ENCODE measurements at places on chromosomes 2 and 18. TPM values are rescaled to one million over a fixed set of nuclear protein-coding genes. Genes with fewer than 3 reads are reported as not detected.

- DNase-seq: no peak
Observed at GRCh38 chr18:13387855-13388548, 169.4 kb downstream of the LDLRAD4 start.

ZNF804A gene
- polyA plus RNA-seq: 0.12 TPM

HSBP1L1 gene
- 22.2 TPM for polyA plus RNA-seq

DNA sequence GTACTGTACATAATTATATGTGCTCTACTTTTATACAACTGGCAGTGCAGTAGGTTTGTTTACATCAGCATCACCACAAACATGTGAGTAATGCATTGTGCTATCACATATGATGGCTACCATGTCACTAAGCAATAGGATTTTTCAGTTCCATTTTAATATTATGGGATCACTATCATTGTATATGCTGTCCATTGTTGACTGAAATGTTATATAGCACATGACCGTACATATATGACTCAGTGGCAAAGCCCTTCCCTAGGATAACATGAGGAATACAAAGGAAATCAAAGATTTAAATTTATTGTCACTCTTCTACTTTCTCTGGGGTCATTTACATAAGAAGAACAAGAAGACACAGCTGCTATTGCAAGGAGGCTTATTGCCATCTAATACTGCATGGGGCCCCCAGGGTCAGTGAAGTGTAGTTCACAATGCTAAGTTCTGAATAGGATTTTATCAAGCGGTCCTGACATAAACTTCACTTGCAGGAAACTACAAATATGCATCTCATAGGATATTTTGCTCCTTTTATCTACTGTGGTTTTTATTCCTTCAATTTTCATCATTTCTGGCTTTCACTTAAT, 21.8 kb downstream of the PDE1A start:
- no peak for DNase-seq

DNA sequence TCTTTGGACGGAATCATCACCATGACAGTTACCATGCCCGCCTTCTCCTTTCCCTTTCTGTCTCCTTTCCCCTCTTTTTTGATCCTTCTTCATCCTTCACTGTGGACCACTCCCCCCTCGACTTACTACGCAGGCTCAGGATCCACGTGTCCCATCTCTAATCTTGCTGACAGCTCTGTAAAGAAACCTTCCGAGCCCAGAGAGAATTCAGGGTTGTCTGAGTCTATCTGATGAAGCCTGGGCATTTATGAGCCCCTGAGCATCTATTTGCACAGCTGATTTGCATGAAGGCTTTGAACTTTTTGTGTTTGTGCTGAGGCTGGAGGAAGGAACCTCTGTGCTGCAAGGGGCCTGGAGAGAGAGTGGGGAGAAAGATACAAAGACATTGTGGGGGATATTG, 50.7 kb downstream of the CIB4 start:
- no peak for DNase-seq

GRCh38 chr2:219434718-219435525, at the start of gene SPEG:
TSS of gene SPEG (plus strand) at chr2:219434843. CDS start at chr2:219434978, 135 bp downstream.
- no peak for DNase-seq

DLX1 gene
- polyA plus RNA-seq: 0.20 TPM

DNA sequence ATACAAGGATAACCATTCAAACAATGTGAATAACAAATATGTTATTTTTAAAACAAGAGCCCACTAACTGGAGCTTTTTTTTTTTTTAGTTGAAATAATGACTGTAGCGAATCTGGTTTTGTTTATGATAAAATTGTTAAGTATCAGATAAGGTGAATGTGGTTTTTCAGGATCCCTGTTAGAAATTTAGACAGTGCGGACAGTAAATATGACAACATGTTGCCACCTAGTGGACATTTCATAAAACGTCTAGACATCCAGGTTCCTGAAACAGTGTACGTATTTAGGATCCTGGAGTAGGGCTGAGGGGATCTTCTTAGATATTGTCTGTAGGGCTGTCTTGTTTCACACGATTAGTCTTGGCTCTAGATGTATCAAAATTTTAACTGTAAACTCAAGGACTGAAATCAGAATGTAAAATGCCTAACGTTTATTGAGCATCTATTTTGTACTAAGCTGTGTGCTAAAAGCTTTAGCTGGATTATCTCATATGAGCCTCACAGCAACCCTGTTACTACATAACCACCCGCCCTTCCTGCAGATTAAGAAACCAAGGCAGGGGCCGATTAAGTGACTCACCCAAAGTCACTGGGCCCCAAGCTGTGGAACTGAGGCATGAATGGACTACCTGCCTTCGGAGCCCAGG, 23.9 kb upstream of the CCDC68 start:
- peak; percentile 48 for DNase-seq

DNA sequence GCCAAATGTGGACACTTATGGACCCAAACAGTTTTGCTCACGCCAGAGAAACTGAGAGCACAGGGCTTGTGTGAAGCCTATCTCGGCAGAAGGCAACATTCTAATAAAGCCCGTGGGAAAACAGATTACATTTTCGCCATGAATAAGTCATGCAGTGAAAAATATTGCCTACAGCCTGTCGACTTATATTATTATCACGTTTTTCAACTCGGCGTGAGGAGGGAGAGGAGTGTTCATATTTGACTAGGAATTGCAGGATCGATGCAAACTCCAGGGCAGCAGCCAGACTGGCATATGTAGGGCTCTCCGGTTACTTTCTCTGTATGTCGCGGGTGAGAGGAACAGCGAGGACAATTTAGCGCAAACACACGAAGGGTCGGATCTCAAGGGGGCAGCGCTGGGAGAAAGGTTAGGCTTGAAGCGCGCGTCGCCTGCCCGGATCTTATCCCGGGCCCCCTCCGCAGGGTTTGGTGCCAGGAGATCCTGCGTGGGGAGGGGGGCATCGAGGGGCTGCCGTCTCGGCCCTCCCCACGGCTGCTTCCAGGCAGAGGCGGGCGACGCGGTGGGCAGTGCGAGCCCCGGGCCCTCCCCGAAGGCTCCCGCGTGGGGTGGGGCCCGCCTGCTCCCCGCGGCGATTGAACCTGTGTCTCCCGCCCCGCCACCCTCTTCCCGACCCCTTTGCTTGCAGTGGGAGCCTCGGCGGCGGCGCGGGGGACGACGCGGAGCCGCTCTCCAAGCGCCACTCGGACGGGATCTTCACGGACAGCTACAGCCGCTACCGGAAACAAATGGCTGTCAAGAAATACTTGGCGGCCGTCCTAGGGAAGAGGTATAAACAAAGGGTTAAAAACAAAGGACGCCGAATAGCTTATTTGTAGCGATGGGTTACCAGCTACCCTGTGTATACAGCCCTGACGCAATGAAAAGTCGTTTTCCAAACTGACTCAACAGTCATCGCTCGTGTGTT, 4.4 kb downstream of the ADCYAP1 start:
- DNase-seq: no peak

DNA sequence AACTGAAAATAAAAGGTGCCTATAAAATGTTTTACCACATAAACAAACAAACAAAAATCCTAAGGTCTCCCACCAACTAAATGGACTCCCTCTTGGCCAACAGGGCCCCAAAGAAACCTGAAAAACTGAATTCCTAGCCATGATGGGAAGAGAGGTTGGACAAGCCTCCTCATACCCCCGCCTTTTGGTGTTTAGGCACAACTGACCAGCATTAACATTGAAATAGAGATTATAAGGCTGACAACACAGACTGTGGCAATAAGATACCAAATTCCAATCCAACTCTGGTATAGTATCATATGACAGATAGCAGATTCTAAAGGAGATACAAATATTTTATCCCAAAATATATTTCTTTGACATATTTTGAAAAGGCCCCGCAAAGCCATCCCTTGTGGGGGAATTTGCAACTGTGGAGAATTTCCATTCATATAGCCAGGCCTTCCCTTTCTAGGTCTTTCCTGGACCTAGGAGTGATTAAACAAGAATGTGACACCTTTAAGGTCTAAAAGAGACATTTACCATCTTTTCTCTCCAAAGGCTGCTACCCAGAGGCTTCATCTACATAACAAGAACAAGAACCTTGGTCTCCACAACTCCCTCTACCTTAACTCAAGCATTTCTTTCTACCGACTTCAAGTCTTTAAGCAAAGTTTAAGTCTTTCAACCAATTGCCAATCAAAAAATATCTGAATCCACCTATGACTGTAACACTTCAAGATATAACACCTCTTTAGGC, 80.0 kb downstream of the CHN1 start:
- DNase-seq: no peak

GRCh38 chr2:168107322-168107721, 140.1 kb downstream of the STK39 start:
- no peak for DNase-seq

GRCh38 chr2:137997733-137998132, 33.5 kb downstream of the HNMT start:
- DNase-seq: no peak

PPP1R1C gene
- polyA plus RNA-seq: 0.97 TPM

DNA sequence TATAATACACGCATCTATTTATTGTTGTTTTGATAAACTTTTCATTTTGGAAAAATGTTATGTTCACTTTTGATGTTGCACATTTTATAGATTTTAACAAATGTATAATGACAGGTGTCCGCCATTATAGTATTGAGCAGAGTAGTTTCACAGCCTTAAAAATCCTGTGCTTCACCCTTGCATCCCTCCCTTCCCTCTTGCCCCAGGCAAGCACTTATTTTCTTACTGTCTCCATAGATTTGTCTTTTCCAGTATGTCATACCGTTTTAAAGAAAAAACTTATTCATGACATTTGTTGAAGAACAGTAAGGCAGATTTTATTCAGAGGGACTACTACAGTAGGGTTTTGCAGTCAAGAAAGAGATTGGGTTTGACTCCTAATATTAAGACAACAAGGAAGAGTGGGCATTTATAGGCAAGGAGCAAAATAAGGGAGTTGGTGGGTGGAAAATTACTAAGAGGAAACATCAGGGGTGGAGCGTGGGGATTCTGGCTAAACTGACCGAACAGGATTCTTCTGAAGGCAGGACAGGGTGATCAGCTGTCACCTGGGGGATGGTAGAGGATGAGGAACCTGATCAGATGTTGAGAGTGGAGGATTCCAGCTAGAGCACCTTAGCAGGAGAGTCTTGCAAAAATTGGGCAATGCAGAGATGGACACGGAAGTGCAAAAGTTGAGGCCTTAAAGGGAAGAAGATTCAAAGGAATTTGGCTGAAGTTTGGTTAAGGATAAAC, 108.8 kb downstream of the NCK2 start:
- DNase-seq: no peak

GAL3ST2 gene
- 0.11 TPM for polyA plus RNA-seq

GRCh38 chr2:113981404-113982134, 91.7 kb downstream of the ACTR3 start:
- DNase-seq: no peak

ABCA12 gene
- not detected for polyA plus RNA-seq

ABCB11 gene
- not detected for polyA plus RNA-seq

DNA sequence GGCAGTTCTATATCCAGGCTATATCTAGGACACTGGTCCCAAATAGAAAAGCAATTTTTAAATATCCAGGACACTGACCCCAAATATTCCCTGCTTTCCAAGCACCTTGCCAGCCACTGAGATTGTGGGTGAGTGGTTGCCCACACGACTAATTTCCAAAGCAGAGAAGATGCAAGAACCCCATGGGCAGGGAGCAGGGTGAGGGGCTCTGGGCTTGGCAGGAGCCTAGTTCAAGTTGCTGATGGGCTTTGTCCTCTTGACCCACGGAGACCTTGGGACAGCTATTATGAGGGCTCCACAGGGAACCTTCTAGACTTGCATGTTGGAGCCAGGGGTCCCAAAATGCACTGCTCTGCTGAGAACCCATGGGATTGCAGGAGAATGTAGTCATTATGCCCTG, 146.0 kb upstream of the SMAD2 start:
- no peak for DNase-seq

DNA sequence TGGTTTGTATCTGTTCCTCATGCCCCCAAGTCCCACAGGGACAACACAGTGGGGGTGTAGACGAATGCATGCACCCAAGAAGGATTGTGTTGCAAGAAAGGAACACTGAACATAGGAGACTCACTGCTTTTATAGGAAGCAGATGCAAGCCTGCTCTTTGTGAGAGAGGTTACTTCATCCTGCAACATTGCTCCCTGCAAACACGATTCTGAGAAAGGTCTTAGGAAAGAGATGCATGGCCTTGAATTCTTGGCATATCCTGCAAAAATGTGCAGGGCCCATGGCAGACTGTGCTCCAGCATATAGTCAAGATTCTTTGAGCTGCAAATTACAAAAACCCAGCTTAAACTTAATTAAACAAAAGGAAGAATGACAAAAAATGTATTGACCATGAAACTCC, 312.2 kb upstream of the MGAT5 start:
- DNase-seq: no peak

GRCh38 chr18:23635283-23636070, 27.2 kb downstream of the ANKRD29 start:
- DNase-seq: no peak

GAD1 gene
- 1.3 TPM for polyA plus RNA-seq

DNA sequence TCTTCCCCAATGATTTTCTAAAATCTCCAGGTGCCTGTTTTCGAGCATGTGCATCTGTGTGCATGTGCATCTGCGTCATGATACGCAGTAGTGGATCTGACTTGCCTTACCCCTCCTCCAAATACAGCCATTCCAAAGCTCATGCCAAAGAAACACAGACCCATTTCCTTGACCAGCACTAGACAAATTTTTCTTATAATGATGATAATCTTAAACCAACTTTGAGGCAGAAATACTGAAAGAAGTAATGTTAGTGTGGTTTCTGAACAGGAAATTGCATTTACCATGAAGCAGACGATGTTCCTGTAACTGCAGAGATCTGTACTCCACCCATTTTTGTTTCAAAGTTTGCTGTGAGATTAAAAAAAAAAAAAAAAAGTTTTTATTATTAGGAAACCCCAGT, 25.6 kb downstream of the CYTIP start:
- DNase-seq: no peak

ALPG gene
- not detected for polyA plus RNA-seq

DNA sequence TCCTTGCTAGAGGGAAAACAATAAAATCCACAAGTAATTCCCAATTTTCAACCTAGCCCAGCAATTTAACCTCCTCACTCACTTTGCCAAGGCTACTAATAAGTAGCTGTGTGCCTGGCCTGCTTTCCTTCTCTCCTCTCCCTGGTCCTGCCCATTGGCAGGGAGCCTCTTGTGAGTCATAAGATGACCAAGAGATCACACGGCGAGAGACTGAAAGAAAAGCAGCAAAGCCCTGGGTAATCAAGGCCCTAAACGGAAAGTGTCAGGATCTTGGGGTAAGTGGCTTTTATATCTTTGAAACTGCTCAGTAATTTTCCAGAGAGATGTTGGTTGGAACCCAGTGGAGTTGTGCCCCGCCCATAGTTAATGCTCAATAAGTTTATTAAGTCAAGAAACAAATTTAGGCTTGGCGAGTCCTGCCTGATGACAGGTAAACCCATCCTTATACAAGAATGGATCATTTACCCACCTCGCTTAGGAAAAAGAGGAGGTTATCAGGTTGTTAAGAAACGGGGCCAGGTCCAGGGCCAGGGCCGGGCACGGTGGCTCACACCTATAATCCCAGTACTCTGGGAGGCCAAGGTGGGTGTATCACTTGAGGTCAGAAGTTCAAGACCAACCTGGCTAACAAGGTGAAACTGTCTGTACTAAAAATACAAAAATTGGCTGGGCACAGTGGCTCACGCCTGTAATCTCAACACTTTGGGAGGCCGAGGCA, 10.0 kb upstream of the ADAM17 start:
- peak; percentile 47 for DNase-seq

- no peak for DNase-seq
Observed at GRCh38 chr2:152049541-152049940, 49.3 kb downstream of the CACNB4 start.

- no peak for DNase-seq
Observed at GRCh38 chr2:31419386-31419785, 4.8 kb upstream of the XDH start.

UGT1A10 gene
- polyA plus RNA-seq: not detected

Data from muscle of arm (tissue), 14 donors.